ENCODE measurements at places on chromosomes 5 and 9.
A peak's percentile ranks its signal among the peaks of the same experiment; 100 is the strongest.

GRCh38 chr5:124252191-124252638 lies 494.2 kb downstream of the ZNF608 start:
- DNase-seq = no peak

DNA sequence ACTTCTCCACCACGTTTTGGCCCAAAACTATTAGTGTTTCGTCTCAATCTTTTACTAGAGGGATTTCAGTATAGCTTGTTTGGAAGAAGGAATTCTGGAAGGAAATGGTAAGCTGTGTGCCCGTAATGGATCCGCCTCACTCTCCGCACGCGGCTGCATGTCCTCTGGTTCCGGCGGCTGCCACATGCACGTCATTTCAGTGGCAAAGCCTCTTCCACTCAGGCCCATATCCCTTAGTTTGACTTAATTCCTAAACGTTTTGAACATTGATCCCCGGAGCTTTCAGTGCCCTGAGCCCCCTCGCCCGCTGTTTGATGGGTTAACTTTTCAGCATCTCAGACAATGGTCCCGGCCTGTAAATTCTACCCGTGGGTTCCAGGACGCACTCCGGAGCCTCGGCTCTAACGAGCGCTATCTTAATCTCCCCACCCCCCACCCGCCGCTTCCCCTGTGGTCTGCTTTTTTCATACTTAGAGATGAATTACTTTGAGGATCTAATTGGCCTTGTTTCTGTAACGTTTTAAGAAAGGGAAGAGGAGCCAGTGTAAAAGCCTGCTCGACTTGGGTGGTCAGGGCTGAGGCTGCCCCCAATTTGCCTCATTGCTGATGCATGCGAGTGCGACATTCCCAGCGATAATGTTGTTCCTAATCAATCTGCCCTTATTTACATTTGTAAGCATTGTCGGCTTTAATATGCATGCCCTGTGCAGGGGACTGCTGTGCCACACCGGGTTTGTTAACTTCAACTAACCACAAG lies 4.6 kb downstream of the PTCH1 start:
- no peak for DNase-seq

DNA sequence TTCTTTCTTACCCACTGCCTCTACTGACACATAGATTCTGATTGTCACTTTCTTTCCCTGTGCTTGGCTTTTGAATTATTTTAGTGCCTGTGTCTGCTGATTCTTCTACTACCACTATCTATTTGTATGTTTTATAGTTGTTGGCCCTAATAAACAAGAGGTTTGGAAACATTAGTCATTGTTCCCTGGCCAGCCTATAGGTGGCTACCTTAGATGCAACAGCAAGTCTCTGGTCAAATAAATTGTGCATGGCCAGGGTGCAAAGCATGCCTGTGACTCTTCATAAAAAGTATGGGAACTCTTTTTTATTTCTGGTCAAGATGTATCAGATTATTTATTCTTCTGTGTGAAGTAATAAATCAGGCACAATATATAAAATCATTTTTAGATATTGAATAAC lies 124.4 kb downstream of the PLK2 start:
- no peak for DNase-seq

- DNase-seq = no peak
These were observed 673.1 kb upstream of the KLF4 start for GRCh38 chr9:108162664-108163063.

DNA sequence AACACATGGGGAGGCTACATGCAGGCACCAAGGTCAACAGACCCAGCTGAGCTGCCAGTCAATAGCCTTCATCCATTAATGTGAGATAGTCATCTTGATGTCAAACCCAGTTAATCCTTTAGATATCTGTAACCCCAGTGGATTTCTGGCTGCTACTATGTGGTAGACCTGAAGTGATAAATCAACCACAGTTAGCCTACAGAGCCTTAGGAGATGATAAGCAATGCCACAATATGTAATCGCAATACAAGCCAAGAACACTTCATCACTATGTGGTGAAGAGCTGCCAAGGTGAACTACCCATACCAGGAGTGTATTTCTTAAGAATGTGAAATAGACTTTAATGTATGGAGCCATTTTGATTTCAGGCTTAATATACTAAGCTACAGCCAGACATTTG lies 1175.5 kb downstream of the DTWD2 start:
- no peak for DNase-seq

- peak; percentile 10 for DNase-seq
These were observed 244.7 kb downstream of the PIK3R1 start for GRCh38 chr5:68460147-68460798.

- DNase-seq = no peak
These were observed 572 bp downstream of the ZDHHC21 start for GRCh38 chr9:14692470-14693250.

DNA sequence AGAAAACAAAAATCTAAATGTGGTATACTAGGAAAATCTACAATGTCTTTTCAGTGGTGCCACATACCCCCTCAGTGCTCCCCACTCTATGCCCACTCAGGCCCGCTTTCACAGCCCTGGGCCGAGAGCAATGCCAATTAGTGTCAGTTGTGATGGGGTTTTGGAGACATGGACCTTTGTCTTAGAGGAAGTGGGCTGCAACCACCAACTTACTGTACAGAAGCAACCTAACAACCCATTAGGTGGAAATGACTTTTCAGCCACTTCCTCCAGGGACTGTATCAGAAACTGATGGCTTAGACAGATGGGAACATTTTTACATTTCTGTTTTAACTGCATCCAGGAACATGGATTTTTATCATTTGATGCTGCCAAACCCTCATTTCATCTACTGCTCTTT lies 268.0 kb downstream of the BNC2 start:
- no peak for DNase-seq

DNA sequence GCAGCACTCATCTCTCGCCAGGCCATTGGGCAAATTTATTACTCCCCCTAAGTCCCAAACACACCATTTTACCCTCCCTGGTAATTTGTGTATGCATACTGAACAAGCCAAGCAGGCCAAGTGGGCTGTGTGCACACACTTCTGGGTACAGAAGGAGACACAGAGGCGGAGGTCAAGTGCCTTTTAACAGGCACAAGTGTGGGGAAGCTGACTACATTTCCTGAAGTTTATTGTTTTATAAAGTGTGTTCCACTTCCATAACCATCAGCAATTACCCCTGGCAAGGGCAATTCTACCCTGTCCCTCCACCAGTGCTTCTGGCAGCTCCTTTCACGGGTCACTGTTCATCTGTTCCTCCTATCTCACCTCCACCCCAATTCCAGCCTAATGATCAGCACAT lies 93.9 kb downstream of the SETX start:
- DNase-seq = no peak

DNA sequence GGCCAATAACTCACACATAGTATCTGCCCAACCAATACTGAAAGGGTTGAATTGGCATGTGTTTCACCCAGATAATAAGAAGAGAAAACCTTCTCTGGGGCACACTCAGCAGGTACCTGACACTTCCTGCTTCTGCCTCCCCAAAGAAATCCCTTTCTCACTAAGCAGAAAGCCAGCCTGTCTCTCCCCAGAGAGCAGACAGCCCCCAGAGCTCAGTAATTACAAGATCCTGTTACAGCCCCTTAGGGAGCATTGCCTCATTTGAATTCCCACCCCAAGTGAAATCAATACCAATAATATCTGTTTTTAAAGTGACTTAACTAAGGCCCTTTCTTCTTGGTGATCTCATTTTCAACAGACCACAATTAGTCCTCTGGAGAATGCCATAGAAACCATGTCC lies 38.5 kb upstream of the FOXI1 start:
- no peak for DNase-seq

Data from T-helper 2 cell treated with Interferon-gamma antibody and Interleukin-4, amounts not matched to agents 5 μg/mL and 100 μg/mL, for 36 hours (primary cell).